EL (cell line): ENCODE measurements at places on chromosomes 1 and 21.

DNA sequence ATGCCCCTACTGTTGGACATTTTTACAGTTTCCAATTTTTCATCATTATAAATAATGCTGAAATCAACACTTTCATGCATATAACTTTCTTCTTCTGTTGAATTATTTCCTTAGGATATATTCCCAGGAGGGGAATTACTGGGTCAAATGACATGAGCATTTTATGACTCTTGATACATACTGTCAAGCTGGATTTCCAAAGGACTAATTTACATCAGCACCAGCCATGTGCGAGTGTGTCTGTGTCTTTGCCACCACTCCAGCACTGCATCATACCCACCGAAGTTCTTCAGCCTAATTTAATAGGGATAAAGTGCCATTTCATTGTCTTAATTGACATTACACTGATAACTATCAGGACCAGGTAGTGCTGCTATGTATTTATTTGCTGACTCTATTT, 146.7 kb downstream of the CSMD2 start:
- DNase-seq: no peak

DNA sequence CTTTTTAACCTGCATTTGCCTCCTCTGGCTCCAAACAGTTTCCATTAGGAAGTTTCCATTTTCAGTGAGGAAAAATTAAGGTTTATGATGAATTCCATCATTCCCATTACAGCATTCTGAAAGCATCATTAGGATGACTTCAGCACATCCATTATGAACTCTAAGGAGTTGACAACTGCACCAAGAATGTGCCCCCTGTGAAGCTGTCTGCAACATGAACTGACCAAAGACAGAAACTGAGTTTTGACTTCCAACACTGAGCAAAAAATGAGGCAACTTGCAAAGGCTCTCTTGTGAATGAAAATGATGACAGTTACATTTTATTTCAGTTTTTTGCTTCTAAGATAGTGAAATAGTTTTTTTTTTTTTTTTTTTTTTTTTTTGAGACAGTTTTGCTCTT, 18.3 kb upstream of the KCNE1 start:
- DNase-seq: peak; percentile 87

DNA sequence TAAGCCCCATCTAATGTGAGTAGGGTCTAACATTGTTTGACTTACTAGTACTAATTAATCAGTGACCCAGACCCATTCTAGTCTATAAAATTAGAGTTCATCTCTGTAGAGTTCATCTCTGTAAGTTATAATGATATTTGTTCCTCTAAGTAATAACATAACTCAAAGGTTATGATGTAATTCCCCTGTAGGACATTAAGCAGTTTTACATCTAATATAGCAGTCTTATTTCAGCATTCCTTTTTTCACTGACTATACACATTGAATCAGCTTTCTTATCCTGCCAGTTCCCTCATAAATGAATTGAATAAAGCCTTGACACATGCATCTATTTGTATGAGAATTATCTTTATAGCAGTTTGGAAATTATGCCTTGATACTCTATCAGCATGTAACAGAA, 90.9 kb downstream of the SH3GLB1 start:
- DNase-seq: no peak

- no peak for DNase-seq
Measured at GRCh38 chr1:160956966-160957365, 2.4 kb upstream of the ITLN2 start.

DNA sequence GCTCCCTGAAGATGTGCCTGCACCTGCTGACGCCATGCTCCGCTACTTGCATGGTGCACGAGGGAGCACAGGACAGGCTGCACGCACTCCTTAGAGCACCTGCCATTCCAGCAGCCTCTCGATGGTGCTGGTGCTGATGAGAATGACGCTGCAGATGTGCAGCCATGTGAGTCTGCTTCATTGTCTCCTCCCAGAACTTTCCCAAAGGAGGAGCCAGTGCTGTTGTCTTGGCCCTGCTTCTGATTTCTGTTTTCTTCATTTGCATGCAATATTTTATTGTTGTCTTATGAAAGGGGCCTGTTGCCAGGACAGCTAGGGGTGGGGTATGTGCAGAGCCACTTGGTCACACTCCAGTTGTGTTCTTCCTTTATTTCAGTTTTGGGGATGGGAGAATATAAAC, 70.1 kb downstream of the PCBP3 start:
- no peak for DNase-seq

DNA sequence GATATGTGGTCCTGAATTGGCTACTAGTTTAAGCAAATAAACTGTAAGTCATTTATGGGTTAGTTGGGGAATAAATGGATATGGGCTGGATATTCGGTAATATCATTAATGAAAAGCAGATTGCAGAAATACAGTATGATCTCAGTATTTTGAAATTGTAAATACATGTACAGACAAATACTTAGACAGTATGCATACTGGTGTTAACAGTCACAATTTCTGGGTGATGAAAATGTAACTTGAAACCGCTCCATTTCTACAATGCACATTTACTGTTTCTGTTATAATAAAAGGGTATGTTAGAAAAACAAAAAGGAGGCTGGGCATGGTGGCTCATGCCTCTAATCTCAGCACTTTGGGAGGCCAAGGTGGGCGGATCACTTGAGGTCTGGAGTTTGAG, 28.0 kb downstream of the BLZF1 start:
- DNase-seq: no peak

DNA sequence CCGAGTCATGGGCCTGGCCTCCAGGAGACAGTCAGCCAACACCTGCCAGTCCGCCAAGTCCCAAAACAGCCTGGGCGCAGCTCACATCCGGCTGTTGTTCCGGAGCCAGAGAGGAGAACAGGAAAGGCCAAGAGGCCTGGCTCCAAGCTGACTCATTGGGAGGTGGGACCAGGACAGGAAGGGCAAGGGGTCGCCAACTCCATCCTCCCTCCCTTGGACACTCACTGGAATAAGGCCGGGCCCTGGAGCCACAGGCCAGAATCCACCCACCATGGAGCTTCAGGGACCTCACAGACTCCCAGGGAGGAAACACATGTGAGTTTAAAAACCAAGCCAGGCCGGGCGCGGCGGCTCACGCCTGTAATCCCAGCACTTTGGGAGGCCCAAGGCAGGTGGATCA, 25.1 kb upstream of the CLIC4 start:
- peak; percentile 95 for DNase-seq

- no peak for DNase-seq
Measured at GRCh38 chr21:36533468-36533848, 53.5 kb upstream of the CLDN14 start.

DNA sequence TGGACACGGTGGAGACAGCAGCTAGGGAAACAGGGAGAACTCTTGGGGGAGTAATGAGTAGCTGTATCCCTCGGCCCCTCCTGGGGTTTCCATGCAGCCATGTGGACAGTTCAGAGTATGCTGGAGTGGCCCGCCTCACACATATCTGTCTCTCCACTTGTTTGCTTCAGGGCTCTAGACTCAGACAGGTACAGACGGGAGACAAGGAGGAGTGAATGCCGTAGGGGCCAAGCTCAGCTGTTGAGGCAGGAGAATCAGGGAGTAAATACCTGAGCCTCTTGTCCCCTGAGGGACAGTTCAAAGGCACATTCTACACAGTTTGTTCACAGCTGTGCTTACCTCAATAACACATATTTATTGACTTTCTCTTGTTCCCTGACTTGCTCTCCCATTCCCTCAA, 7.7 kb upstream of the PTGFRN start:
- no peak for DNase-seq

GRCh38 chr1:88371436-88372023, 312.5 kb upstream of the PKN2 start:
- DNase-seq: peak; percentile 6

GRCh38 chr1:93692983-93693591, 11.4 kb upstream of the BCAR3 start:
- DNase-seq: peak; percentile 91

DNA sequence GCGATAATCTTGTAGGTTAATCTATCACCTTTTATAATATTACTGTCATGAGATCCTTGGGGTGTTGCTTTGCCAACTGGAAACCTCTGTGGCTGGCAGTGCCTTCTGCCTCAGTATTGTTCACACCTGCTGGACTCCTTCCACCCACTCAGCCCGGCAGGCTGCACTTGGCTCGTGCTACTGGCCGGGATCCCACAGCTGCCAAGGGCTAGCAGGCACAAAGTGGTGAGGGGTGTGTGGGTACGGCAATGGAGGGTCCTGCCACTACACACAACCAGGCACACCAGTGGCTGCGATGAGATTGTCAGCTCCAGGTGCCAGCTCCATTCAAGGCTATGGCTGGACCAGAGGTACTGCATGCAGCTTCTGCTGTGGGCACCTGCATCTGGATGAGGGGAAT, 191.2 kb upstream of the LYPLAL1 start:
- DNase-seq: no peak

GRCh38 chr1:15696956-15697521, 12.9 kb downstream of the PLEKHM2 start:
- no peak for DNase-seq

- peak; percentile 53 for DNase-seq
Measured at GRCh38 chr1:211928993-211929637, 98.6 kb upstream of the LPGAT1 start.

DNA sequence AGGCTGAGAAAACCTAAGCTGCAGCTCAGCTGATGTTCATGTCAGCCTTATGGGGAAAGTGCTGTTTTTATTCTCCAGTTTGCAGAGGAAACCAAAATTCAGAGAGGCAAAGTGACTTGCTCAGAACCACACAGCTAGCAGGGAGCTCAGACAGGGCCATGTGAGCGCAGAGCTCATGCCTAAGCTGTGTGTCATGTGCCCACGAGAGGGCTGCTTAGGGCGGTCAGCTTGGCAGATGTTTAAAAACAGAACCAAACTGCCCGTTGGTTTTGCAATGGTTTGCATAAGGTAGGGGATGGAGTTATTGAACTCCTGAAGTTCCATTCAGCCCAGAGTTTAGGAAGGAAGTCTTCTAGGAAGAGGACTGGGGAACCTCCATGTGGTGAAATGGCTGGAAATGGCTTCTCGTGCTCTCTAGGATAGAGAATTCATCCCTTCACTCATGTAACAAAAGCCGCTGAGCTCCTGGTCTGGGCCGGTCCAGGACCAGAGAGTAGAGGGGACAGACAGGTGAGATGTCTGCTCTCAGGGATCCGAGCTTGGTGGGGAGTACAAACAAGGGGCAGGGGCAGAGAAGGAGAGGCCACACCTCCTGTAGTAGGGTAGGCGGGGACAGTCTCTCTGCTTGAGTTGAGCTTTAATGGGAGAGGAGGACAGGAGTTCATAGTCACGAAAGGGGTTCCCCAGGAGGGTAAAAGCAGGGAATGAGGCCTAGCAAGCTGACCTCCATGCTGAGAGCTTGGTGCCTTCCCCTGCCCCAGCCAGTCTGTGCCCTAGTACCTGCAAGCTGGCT, 46.9 kb downstream of the ARHGEF10L start:
- peak; percentile 88 for DNase-seq

GRCh38 chr1:46302641-46303037, 777 bp downstream of the LRRC41 start:
- DNase-seq: no peak

DNA sequence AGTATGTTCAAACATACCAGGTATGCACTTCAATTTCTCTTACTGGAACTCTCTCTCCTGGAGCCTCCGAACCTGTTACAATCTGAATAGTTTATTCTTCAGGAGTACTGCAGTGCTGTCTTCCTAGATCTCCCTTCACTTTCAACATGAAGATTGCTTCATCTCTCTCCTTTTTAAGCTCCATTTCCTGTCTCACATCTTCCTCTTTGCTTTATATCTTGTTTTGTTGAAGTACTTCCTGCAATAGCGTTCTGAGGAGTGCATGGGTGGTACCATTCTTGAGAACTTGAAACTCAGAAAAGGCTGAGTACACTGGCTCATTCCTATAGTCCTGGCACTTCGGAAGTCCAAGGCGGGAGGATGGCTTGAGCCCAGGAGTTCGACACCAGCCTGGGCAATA, 15.7 kb upstream of the C1orf146 start:
- DNase-seq: no peak

DNA sequence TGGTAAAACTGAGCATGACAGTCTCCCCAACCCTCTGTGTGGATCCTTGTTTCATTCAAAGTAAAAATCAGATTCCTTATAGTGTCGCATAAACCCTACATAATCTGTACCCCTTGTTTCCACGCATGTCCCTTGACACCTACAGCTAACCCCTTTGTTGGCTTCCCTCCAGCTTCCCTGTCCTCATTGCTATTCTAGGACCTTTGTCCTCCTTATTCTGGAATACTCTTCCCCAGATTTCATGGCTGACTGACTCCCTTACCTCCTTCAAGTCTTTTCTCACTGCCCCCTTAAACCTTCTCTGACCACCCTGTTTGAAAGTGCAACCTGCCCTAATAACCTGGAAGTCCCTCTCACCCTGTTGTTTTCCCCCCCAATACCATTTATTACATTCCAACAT, 4.0 kb downstream of the RNF11 start:
- no peak for DNase-seq

GRCh38 chr1:63884486-63884885, 110.7 kb downstream of the ROR1 start:
- no peak for DNase-seq

- DNase-seq: peak; percentile 63
Measured at GRCh38 chr1:31111290-31111951, 45.9 kb upstream of the PUM1 start.

DNA sequence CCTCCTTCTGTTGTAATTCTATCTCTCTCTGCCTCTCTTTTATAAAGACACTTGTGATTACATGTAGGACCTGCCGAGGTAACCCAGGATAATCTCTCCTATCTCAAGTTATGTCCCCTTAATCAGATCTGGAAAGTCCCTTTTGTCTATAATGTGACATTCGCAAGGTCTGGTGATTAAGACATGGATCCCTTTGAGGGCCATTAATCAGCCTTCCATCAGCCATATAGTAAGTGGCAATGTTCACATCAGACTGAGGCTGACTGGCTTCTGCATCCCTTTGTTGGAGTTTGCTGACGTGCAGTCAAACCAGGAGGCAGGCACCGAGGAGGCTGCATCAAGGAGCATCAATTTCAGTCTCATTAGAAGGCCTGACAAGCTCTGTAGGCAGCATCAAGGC, 209.6 kb downstream of the BACH1 start:
- DNase-seq: no peak

- no peak for DNase-seq
Measured at GRCh38 chr1:10816233-10816632, 19.8 kb upstream of the CASZ1 start.

GRCh38 chr1:104459886-104460285, 710.2 kb downstream of the AMY1C start:
- no peak for DNase-seq

- DNase-seq: no peak
Measured at GRCh38 chr1:226950871-226951270, 10.8 kb downstream of the COQ8A start.

GRCh38 chr21:14448784-14449183, 65.8 kb upstream of the HSPA13 start:
- no peak for DNase-seq

DNA sequence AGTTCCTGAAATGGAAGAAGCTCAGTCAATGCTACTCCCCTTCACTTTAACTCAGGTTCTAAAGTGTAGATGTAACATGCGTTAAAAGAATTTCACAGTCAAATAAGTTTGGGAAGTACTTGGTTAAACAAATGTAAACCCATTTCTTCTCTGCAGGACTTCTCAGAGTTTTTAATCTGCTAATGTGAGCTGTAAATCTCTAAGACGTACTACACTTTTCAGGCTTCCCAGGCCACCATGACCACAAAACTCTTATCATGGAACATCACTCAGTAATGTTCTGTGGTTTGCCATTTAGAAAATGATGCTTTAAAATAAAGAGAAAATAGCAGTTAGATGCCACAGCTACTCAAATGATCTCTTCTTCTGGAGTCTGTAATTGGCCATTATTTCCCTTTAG, 104.3 kb downstream of the HHIPL2 start:
- no peak for DNase-seq
